RPMI7951 (cell line): ENCODE measurements at places on chromosomes 11 and 22.

- DNase-seq: no peak
These were observed 31.5 kb upstream of the PDE2A start for GRCh38 chr11:72705442-72706365.

DNA sequence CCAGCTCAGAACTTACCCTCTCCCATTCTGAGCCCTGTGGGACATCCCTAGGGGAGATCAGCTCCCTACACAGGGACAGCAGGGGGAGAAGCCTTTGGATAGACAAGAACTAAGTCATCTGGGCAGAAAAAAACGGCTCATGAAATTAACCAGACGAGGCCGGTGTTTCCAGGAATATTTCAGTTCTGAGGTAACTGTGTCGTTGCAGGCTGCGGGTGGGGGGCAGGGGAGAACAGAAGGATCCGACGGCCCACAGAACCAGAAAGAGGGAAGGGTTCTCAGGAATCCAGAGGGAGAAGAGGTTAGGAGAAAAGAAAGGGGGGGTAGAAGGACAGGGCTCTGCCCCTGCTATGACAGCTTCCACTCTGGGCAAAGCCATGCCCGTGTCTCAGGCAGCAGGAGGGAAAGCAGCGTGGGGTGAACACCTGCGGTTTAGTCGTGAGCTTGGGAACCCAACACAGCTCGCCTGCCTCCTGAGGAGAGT lies 3.6 kb downstream of the CLCF1 start:
- no peak for DNase-seq

GRCh38 chr22:19242699-19243098 lies 48.8 kb downstream of the CLTCL1 start:
- DNase-seq: no peak

- DNase-seq: no peak
These were observed 93.3 kb downstream of the SGSM3 start for GRCh38 chr22:40463683-40464082.

DNA sequence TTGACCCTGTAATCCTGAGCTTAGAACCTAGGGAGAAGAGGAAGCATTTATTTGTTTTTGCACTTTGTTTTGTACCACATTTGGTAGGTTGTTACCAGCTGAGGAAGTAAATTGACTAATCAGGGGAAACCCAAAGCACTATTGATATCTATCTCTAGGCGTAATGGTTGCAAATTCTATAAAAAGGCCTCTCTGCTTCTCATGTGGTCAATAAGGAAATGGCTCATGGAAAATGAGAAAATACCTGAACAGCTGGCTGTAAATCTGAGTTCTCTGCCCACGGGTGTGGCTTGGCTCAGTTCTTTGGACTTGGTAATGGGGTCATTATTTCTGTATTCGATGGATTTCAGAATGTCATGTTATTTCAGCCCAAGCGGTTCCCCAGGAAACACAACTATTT lies 42.4 kb downstream of the BARX2 start:
- no peak for DNase-seq

DNA sequence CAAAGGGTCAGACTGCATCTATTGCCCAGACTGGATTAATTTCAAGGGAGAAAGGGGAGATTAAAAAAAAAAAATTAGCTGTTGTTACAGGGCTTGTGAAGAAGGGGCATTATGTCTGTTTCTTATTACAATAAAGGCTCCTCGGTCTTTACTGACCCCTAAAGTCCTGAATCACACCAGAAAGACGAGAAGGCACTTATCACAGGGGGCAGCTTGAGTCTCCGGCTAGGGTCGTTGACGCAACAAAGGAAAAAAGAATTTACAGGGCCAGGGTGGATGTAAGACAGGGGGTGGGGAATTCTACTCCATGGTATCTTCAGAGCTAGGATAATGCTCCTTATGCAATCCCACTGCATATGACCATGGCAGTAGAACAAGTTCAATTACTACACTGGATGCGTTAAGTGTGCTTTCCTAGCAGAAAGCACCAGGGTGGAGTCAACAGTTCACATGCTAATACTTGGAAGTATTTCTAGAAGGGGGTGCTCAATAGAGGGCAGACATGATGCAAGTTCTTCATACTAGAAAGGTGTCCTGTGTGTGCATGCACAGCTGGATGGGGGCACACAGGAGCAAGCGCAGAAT lies 16.5 kb downstream of the DDX17 start:
- DNase-seq: no peak

GRCh38 chr11:132445859-132446291 lies 1075.5 kb downstream of the NTM start:
- DNase-seq: no peak
